Activated CD4-positive, alpha-beta T cell treated with anti-CD3 and anti-CD28 coated beads, Interleukin-2, amount 50 U/mL, for 4 hours (primary cell): ENCODE measurements at places on chromosomes 3 and 15.
A peak's percentile ranks its signal among the peaks of the same experiment; 100 is the strongest.

DNA sequence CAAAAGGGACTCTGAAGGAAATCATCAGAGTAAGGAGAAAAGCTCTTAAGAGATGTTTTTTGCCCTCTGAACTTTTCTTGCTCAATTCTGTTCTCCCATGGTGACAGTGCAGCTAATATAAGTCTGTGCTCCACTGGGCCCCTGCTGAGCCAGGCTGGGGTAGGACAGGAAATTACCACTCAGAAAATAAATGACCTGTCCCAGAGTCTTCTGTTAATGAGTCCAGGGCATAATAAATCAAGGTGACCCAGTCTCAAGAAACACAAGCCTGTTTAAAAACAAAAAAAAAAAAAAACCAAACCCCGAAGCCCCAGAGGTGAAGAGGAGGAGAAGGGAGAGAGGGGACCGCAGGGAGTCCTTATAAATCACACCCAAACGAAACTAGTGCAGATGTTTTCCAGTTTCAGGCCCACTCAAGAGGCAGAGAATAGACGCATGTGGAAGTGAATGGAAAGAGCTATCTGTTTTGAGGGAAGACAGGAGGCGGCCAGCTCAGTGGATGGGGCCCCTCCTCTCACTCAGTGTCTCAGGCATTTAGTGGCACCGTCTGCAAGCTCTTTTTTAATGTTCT is 59.8 kb upstream of the BOC start:
- no peak for DNase-seq

DNA sequence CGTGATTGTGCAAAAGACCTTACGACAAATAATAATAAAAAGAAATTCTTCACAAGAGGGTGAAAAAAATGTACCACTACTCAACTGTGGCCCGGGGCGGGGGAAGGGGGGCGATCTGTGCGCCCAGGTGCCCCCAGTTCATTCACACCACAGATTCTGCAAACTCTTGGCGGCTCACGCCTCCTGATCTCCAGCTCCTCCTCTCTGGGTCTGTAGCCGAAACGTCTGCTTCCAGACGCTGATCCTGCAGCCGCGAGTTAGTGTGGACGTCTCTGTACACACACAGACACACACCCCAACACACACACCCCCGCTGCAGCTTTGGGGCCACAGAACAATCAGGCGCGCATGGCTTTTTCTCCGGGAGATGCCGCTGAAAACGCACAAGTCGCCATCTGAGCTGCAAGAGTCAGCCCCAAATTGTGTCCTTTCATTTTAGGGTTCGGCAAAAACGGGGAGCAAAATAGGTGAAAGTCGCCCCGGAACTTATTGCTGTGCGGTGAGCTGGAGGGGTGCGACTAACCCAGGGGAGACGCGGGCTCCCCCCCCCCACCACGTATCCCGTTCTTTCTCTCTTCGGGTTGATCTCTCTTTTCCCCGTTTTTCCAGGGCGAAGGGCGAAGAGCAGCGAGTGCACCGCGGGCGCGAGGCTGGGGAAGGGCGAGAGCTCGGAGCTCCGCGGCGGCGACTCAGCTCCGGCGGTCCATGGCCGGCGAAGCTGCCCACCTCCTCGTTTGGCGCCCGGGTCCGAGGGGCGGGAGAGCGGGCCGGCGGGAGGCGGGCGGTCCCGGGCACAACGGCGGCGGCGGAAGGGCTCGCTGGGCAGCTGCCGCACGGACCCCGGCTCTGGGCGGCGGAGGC is 505 bp upstream of the WNT5A start:
- DNase-seq = no peak

GRCh38 chr3:101329016-101329673 is 8.8 kb upstream of the IMPG2 start:
- DNase-seq = no peak

DNA sequence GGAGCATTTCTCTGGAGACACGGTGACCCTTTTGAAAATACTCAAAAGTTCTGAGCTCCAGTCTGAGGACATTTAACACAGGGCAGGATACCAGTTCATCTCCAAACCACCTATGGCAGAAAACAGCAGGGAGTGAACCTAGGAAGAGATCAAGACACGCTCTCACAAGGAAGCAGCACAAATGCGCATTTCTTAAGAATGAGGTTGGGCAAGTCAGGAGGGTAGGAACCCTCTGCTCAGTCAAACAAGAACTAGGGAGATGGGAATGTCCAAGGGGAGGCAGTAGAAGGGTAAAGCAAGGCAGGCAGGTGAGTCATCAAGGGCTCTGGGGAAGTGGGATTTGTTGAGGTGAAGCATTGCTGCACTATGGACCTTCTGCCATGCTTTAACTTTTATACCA is 60.3 kb upstream of the PSMD6 start:
- DNase-seq = no peak

DNA sequence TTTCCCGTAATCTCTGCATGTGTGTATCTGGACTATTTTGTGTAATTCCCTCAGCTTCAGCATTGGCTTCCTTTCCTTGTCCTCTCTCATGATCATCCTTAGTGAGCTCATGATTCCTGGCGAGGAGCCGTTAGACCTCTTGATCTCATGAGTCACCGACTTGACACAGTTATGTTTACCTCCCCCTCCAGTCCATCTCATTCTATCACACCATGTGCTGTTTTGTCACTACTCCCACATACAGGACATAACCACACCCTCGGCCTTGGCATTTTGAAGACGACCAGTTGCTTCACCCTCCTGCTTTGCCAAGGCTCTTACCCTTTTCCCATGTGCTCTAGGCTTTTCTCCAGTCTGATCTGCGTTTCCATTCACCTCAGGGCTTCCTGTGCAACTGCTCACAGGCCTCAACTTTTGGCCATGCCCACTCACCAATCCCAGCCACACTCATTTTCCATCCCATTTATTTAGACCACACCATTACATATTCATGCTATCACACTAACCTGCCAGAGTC is 41.5 kb downstream of the CP start:
- no peak for DNase-seq

DNA sequence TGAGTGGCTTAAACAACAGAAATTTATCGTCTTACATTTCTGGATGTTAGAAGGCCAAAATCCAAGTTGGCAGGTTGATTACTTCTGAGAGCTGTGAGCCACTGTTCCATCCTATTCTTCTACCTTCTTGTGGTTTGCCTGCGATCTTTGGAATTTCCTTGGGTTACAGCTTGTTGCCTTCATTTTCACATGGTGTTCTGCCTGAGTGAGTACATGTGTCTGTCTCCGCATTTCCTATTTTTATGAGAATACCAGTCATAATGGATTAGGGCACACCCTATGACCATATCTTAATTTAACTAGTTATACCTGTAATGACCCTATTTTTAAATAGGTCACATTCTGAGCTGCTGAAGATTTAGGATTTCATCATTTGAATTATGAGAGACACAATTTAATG is 294.3 kb downstream of the CNTN4 start:
- DNase-seq = no peak

- DNase-seq = no peak
Measured at GRCh38 chr3:151709847-151710246, 23.9 kb upstream of the AADACL2 start.

DNA sequence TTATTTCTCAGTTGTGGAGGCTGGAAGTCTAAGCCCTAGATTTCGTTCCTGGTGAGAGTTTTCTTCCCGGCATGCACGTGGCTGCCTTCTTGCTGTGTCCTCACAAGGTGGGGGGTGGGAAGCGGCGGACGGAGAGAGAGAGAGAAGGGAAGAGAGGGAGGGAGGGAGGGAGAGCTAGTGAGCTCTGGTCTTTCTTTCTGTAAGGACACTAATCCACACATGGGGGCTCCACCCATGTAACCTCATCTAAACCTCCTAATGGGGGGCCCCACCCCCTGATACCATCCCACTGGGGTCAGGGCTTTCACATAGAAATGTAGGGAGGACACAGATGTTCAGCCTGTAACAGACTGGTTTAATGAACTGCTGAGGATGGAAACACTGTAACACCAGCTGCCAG is 7.3 kb downstream of the FBLN2 start:
- no peak for DNase-seq

- DNase-seq = no peak
Measured at GRCh38 chr3:105802118-105802706, 66.6 kb downstream of the CBLB start.

DNA sequence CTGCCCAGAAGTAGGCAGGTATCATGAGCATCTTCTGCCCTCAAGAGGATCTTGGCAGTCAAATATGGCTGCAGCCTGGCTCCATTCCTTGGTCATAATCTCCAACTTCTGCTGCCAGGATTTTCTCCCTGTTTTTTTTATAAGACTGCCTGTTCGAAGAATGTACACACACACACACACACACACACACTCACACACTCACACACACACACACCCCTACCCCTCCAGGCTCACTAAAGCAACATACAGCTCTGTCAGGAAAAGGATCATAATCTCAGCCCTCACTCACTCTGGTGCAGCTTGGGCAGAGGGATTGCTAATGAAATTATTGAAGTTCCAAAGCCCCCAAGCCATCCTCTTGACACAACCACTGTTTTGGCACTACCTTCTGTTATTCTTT is 129.2 kb upstream of the BFSP2 start:
- no peak for DNase-seq

DNA sequence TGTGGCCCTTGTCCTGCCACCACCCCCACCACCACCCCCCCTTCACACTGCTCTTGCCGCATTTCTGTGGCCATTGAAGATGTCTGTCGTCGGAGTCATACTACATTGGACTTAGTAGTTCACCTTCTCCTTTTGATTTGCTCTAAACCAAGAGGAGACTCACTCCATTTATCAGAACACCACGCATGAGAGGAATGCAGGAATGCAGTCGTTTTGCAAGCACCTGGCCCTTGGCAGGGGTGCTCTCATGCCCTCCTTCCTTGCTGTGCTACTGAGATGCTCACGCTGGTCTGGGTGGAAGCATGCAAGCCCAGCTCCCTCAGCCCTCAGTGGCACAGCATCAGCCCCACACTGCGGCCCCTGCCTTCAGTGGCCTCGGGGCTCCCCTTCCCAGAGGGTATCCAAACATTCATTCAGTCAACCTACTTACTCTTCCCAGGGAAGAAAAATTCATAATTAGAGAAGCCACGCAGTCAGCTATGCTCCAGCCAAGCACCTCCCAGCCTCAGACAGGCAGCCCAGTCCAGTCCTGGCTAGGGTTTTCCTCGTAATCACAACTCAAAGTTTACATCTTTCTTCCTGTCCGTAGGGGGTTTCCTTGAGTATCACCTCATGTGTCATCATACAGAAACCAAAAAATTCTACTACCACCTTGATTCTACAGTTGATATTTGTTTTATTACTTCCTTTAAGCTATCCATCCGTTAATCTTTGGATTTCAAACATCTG is 520.0 kb downstream of the GABRG3 start:
- DNase-seq = no peak

- no peak for DNase-seq
Measured at GRCh38 chr3:187551416-187551815, 118.8 kb downstream of the SST start.

GRCh38 chr3:145943952-145944351 is 217.0 kb downstream of the PLOD2 start:
- DNase-seq = no peak

DNA sequence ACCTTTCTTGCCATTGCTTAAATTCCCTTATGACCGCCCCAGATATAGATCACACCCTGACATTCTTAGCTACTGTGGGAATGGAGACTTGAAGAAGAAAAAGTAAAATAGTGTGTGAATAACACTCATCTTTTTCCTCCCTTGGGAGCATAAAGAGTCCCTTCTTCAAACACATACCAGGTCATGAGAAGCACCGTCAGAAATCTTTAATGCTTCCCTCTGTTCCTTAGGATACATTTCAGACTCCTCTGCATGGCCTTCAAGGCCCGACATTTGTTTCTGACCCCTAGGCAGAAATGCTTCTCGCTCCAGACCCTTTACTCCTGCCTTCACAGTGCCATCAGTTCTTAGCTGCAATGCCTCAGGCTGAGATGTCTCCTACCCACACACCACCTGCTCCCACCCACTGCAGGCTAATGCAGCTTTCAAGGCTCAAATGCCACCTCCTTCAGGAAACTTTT is 143.8 kb upstream of the IL12A start:
- no peak for DNase-seq

GRCh38 chr3:46905661-46906451 is 28.3 kb downstream of the PTH1R start:
- DNase-seq = no peak

GRCh38 chr3:141913150-141913811 is 36.8 kb downstream of the ATP1B3 start:
- peak; percentile 39 for DNase-seq

GRCh38 chr15:36808411-36809160 is 229.2 kb downstream of the CDIN1 start:
- DNase-seq = no peak

- no peak for DNase-seq
Measured at GRCh38 chr3:64685800-64686445, 1.9 kb downstream of the ADAMTS9 start.

GRCh38 chr3:159277814-159278213 is 476.0 kb downstream of the MFSD1 start:
- DNase-seq = no peak

- no peak for DNase-seq
Measured at GRCh38 chr3:13528217-13528867, 20.6 kb upstream of the FBLN2 start.

DNA sequence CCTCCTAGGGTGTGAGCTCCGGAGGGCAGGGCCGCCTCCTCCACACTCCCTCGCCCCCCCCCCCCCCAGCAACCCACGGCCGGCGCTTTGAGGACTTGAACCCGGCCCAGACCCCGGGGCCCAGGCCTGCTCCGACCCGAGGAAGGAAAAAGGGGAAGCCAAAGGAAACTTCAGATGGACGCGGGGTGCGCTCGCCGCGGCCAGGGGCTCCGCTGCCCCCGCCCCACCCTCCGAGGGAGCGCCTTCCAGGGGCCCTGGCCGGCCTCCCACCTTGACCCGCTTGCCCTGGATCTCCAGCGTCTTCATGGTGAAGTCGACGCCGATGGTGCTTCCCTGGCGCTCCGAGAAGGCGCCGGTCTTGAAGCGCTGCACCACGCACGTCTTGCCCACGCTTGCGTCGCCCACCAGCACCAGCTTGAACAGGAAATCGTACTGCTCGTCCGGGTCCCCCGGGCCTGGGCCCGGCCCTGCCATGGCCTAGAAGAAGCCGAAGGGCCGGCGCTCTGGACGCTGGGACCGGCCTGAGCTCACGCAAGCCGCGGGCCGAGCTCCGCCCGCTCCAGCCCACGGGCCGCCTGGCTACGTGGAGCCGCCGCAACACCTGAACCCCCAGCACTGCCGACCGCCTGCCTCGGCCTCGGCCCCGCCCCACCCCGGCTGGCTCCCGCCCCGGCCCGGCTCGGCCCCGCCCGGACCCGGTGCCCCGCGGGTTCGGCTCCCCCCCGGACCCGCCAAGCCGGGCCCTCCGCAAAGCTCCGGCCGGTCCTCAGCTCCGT is 400 bp downstream of the RAB43 start:
- peak; percentile 46 for DNase-seq
